ENCODE measurements at places on chromosomes 6 and 20.

- DNase-seq = no peak
Observed at GRCh38 chr6:124967444-124967843, 5.2 kb downstream of the RNF217 start.

- no peak for DNase-seq
Observed at GRCh38 chr6:37479266-37479854, 20.3 kb downstream of the CCDC167 start.

GRCh38 chr6:152356662-152357061 is 280.5 kb downstream of the SYNE1 start:
- no peak for DNase-seq

- no peak for DNase-seq
Observed at GRCh38 chr20:47974234-47974878, 189.1 kb upstream of the SULF2 start.

GRCh38 chr20:24523661-24524060 is 54.2 kb downstream of the SYNDIG1 start:
- DNase-seq = no peak

- DNase-seq = no peak
Observed at GRCh38 chr6:56222499-56222898, 24.9 kb downstream of the COL21A1 start.

DNA sequence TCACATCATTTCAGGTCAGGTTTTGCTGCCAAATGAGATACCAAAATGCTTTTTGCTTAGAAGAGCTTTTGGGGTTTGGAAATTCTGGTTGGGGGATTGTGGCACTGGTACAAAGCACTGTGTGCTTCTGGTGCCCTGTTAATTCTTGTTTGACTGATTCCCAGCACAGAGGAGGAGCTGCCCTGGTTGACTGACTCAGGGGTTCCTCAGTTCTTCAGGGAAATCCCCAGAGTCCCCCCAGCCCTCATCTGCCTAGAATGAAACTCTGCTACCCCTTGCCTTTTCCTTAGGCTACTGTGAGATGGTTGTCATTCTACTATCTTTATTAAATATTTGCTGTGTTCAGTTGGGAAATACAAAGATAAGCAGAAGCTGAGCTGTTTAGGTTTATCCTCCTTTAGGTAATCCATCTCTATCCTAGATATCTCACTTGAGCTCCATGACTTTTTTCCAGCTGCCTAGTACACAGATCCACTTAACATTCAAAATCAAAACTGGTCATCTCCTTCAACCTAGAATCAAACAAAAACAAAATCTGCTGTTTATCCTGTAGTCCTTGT is 24.9 kb upstream of the TSPYL1 start:
- DNase-seq = no peak

DNA sequence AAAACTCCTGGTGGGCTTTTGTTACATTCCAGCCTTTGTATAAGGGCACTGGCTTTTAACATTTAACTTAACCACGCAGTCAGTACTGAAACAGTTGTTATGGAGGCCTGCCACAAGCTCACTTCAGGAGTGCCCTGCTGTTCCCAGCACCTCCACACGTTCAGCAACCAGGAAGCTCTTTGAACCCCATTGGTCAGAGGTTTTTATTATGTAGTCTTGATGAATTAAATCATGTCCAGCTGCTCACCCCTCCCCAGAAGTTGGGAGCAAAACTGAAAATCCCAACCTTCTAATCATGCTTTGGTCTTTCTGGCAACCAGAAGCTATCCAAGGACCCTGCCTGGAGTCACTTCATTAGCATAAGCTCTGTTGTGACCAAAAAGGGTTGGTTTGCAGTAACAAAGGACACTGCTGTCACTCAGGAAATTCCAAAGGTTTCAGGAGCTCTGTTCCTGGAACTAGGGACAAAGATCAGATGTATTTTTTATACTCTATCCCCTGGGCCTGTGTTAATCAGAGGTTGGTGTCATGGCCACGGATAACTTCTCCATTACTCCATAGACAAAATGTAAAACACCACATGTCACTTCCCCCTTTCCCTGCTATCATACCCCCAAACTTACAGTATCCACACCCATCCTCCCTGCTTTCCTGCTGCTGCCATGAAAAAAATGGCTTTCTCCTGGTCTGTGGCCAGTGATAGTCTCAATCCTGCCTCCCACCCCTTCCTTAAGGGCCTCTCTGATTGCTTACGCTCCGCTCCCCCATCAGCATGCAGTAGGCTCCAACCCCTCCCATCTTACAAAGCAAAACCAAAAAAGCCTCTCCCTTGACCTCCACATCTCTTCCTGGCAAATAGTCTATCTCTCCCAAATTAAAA is 3.1 kb downstream of the ARMC12 start:
- DNase-seq = no peak

DNA sequence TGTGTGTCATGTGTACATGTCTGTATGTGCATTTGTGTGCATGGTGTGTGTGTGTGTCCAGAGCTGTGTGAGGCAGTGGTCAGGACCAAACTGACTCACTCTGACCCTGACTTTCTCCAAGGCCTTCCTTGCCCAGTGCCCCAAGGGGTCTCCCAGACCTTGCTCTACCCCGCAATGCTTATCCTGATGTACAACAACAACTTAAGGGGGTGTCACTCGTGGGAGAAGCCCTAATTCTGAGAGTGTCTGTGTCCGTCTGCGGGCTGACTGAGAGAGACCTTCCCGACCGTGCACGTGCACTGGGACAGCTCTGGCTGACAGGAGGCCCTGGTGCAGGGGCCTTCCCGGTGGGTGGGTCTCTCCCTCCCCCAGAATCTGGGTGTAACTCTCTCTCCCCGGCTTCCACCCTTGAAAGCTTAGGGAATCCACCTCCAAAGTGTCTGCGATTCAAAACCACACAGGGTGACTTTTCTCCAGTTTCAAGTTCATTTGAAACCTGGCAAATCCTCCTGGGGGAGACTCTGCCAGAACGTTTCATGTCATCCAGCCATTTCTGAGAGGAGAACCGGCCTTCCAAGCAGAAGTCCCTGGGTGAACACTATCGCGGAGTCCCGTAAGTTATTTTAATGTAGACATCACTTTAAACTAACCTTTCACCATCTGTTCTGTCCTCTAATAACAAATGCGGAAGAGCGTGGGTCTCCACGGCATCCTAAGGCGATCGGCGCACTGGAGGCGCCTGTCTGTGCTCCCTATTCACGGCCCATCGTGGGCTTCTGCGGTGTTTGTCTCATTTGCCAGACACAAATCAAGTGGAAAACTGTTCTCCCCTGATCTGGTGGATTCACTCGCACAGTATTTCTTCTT is 225.5 kb downstream of the TAF4 start:
- DNase-seq = no peak

DNA sequence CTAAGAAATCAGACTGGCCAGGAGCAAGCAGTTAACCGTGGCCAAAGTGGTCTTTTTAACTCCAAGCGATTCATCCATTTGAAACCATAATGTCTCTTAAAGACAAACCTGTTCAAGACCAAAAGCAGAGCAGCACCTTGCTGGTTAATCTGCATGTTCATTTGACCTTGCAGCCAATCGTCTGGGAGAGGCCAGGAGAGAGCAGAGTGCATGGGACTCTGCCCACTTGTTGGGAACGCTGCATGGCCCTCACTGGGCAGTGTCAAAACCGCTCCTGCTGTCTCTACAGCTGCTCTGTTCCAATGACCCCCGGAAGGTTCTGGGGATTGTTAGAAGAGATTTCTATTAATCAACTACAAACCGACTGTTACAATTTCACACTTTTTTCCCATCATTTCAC is 79.6 kb downstream of the OLIG3 start:
- DNase-seq = no peak

- no peak for DNase-seq
Observed at GRCh38 chr6:40474937-40475336, 112.2 kb downstream of the LRFN2 start.

- DNase-seq = no peak
Observed at GRCh38 chr6:47447722-47448121, 29.9 kb upstream of the CD2AP start.

DNA sequence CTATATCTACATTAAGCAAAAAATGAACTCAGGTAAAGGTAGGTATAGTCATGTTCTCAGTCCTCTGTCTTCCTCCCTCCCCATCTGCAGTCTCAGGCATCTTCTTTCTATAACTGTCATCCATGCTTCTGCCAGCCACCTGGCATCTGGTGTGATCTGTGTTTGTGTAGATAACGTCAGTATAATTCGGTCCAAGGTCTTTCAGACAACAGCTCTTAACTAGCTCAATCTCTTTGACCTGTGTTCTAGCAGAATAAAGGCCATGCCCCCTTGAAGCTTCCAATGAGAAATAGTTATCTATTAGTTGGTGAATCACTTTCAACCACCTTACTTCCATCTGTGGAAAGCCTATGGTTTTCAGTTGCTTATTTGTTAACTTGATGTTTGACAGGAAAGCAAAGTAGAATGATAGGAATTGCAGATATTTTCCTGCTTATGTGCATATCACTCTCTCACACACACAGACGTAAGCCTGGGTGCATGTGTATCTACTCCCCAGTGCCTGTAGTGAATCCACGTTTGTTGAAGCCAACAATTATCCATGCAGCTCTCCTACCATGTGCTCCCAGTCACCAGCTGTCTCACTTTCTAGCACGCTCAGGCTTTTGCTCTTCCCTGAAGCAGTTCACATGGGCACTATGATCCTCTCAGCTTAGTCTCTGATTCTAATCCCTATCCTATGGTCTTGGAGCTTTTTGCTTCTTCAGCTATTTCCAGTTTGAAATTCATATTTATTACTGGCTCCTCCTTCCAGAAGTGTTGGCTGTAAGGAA is 433.7 kb upstream of the MANEA start:
- DNase-seq = no peak

DNA sequence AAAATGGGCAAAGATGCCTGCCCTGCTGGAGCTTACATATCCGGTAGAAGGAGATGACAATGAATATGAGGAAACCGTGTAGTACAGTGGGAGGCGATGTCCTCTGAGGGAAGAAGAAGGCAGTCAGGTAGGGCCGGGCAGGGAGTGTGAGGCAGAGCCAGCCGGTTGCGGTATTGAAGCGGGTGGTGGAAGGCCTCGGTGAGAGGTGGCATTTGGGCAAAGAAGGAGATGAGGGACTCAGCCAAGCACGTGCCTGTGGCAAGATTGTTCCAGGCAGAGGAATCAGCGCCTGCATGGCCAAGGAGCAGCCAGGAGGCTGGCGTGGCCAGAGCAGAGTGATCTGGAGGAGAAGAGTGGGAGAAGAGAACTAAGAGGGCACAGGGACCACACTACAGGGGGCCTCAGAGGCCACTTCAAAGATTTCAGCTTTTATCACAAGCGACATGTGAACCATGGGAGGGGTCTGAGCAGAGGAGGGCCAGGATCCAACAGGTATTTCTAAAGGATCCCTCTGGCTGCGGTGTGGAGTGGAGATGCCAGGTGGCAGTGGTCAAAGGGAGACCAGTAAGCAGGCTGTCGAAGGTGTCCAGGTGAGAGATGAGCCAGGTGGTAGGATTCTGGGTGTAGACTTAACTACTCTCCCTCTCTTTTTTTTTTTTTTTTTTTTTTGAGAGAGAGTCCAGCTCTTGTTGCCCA is 13.8 kb downstream of the MDFI start:
- DNase-seq = no peak

DNA sequence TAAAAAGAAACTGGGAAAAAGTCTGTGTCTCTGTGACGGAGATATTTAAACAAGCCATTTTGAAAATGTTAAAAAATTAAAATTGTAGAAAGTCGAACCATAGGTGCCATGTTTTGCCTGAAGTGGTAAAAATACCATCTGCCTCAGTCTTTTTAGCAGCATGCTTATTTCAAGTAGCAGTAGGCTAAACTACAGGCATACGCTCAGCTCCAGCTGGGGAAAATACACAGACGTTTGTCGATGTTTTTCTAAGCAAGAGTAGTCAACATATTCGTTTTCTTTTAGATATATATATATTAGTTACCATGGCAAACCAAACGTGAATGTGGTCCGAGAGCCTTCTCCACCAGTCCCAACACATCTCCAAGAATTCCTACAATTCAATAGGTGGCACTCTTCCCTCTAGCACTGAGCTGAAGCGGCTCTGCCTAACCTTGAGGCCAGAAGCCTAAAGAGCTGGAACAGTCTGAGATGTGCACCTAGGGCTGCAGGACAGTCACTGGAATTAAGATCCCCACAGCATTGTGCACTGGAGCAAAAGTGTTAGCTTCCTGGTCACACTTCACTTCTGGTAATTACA is 70.2 kb upstream of the BEND3 start:
- DNase-seq = no peak

DNA sequence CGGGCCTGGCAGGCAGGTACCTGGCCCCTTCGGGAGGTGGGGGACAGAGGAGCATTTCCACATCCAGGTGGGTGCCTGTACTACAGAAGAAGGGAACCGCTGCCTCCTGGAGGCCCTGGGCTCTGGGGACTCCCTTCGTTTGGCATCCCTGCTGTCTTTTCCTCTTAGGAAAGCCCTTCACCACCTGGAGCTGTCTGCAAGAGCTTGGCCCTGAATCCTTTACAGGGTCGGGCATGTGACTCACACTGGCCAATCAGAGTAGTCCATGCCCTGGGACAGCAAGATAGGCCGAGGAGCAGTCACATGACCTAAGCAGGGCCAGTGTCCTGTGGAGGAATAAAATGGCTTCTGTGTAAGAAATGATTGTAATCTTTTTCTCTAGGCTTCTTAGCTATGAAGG is 224.9 kb downstream of the ANKRD60 start:
- DNase-seq = no peak
